ENCODE measurements at places on chromosomes 16 and 17.

GRCh38 chr16:82454152-82454551, 172.6 kb upstream of the CDH13 start:
- DNase-seq = no peak

GRCh38 chr17:15078570-15078969, 186.6 kb downstream of the PMP22 start:
- no peak for DNase-seq

DNA sequence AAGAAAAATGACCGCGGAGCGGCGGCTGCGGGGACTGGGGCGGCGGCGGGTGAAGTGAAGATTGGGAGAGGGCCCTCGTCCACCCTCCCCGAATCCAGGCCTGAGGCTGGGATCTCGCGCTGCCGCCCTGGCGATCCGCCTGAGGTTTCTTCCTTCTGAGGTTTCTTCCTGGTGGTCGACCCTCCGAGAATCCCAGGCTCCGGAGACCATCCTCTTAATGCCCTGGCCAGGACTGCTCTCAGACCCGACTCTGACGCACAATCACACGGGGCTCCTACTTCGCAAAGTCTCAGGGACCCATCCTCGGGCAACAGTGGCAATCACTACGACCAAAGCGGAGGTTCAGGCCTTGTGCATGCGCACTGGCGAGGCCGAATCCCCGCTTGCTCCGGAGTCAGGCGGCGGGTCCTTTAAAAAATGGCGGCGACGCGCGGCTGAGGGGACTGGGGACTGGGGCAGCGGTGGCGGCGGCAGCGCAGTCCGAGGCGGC, 18.0 kb upstream of the KCNJ18 start:
- no peak for DNase-seq

DNA sequence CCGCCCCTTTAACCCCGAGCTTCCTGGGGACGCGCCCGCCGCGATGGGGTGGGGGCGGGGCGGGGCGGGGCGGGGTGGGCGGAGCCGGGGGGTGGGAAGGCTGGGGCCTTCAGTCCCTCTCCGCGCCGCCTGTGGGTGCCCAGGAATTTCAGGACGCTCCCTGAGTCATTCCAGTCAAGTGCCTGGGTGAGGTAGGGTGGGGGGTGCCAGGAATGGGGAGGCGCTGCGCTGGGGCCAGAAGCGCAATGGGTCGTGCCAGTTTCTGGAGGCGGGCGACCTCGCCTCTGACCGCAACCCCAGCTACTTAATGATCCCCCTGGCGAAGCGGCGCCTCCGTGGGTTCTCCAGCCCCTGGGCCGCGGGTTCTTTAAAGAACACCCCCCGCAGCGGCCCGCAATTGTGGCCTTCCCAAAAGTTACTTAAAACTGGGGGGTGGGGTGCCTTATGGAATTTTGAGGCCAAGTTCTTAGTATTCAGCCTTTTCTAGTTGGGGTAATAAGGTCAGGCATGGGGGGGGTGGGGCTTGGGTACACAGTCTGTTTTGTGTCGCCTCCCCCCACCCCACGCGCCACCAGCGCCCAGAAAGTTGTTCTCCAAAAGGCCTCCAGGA, 826 bp upstream of the GSE1 start:
- no peak for DNase-seq

- DNase-seq = no peak
These were observed 22.2 kb upstream of the AKAP1 start for GRCh38 chr17:57062865-57063264.

- no peak for DNase-seq
These were observed 68.2 kb downstream of the KATNIP start for GRCh38 chr16:27618165-27618564.

DNA sequence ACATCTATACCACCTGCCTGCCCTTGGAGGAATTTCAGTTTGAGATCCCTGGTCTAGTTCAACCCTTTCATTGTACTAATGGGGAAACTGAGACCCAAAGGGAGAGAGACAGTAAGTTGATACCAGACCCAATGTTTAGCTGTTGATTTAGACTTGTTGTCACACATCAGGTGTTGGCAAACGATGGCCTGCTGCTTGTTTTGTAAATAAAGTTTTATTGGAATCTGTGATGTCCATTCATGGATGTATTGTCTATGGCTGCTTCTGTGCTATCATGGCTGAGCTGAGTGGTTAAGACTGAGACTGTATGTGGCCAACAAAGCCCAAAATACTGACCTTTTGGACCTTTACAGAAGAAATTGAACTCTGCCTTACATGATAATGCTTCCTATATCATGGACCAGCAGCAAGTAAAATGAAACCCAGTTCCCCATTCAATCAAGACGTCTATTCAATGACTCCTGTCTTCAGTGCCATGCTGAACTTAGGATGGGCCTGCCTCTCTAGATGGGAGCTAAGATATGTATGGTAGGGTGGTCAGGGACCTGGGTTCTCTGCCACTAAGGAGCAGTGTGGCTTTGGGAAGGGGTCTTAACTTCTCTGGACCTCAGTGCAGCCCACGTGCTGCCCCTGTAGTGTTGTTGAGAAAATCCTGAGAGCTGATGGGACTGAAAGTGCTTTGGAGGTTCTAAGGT, 111.0 kb downstream of the IRX5 start:
- DNase-seq = no peak

DNA sequence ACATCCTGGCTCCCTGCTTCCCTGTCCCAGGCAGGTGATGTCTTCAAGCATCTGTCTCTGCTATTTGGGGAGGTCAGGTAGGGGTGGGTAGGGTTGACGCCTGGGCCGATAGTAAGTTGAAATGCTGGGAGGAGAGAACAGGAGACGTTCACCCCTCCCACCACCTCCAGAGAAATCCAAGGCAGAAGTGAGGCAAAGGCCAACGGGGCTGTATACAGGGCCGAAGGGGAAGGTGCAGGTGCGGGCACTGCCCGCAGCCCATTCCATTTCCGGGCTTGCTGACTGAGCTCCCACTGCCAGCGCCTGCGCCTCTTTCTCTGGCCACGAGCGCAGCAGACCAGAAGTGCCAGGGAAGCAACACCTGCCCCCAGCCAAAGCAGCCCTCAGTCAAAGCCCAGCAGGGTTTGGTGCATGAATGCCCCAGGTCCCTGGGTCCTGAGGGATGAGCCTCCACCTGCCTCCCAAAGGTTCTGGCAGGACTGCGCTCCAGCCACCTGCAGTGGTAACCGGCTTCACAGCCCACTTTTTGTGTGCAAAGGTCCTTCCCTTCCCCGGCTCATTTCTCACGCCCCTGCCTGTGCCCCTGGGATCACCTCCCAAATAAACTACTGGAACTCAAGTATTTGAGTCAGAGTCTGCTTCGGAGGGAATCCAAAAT, 127.6 kb upstream of the TNRC6C start:
- no peak for DNase-seq

GRCh38 chr17:61828694-61829093, 34.6 kb downstream of the BRIP1 start:
- no peak for DNase-seq

DNA sequence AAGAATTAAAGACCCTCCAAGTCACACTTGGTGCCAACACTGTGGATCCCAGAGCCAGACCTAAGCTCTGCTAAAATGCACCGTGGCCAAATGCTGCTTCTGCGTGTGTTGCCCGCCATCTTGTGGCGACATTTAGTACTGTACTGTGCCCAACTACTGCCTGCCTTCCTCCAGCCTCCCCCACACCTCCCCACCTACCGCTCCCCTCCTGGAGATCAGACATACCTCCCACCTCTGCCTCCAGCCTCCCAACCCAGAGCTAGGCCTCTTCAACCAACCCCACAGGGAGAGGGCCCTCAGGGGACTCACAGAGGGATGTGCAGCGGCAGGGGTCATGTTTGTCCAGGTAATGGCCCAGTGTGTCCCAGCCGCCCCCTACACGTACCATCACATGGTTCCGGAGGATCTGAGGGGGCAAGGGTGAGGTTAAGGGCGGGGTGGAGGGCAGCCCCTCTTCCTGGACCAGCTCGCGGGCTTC, 5.5 kb downstream of the GAS2L2 start:
- DNase-seq = peak; percentile 80

DNA sequence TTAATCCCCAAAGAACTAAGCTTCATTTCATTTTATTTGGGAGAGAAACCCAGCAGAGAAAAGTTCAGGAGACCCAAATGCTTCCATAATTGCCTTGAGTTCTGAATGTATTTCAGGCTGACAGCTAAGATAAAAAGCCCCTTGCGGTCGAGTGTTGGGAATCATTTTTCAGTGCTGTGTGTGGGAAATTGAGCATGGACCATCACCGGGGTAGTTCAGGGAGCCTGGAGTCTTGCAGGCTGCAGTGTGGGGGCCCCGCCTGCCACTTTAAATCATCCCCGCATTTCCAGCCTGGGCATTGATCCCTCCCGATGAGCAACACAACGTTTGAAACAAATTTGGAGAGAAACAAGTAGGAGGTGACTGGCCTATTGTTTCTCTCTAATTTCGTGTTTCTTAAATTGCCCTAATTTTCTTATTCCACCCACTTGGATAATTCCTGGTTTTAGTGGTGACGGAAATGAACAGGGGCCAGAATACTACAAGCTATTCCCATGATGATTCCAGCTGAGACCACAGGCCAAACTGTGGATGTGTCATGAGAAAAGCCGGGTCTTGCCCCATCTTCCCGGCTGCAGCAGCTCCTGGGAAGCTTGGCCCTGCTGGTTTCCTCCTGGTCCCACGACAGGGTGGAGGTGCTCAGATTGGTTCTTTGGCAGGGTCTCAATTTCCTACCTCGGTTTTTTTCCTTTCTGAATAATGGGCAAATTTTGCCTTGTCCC, 75.1 kb downstream of the FOXL1 start:
- no peak for DNase-seq

All from stimulated activated CD4-positive, alpha-beta T cell treated with anti-CD3 and anti-CD28 coated beads, Interleukin-12 subunit alpha, Interleukin-12 subunit beta, amount 100 ng/mL, for 24 hours (primary cell).